Omental fat pad (tissue), 4 donors: ENCODE measurements at places on chromosomes 13 and 19.

- DNase-seq, result peak; percentile 58
These were observed at the start of gene ZNF71 for GRCh38 chr19:56594783-56595547. TSS of gene ZNF71 (plus strand) at chr19:56595302. CDS start at chr19:56601559, 6,257 bp downstream.

DNA sequence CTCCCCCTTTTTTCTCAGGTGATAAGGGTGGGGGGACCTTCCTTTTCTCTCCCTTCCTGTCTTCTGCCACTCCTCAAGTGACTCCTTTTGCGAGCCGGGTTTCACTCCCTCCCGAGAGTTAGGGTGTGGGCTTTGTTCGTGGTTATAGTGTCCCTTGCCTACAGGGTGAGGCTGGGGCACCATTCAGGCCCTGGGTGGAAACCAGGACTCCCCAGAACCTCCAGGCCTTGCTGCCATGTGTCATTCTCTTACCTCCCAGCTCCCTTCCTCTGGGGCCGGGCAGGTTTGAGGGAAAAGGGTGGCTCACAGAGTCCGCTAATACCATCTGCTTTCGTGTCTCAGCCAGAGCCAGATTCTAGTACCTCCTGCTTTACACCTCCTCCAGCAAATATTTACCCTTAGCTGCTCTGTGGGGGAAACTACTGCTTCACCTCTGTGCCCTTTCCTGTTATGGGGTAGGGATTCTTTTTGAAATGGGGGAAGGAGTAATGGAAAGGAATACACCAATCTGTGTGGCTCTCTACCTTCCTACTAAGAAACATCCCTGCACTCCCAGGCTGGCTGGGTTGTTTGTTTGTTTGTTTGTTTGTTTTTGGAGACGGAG is 2.8 kb downstream of the ACTN4 start:
- no peak for DNase-seq

DNA sequence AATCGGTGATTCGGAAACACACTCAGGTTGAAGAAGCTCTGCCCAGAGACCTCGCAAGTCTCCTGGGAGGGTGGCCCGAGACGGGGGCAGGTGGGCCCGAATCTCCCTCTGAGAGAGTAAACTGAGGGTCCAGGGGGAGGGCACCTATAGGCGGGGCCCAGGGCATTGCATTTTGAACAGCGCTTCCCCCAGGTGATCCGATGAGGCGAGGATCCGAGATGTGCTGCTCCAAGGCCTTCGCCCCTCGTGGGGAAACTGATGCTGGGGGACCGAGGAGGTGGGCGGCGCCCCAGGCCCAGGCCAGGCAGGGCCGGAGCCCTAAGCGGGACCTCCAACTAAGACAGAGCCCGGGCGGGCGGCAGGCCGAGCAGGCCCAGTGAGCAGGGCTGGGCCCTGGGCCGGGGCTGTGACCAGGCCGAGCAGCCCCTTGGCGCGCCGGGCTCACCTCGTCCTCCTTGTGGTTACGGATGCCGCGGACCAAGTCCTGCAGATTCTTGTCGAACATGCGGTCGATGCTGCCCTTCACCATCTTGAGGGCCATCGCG is 500 bp downstream of the AP3D1 start:
- DNase-seq, result no peak

GRCh38 chr13:28819046-28819730 is 951 bp upstream of the MTUS2 start:
- DNase-seq, result no peak

DNA sequence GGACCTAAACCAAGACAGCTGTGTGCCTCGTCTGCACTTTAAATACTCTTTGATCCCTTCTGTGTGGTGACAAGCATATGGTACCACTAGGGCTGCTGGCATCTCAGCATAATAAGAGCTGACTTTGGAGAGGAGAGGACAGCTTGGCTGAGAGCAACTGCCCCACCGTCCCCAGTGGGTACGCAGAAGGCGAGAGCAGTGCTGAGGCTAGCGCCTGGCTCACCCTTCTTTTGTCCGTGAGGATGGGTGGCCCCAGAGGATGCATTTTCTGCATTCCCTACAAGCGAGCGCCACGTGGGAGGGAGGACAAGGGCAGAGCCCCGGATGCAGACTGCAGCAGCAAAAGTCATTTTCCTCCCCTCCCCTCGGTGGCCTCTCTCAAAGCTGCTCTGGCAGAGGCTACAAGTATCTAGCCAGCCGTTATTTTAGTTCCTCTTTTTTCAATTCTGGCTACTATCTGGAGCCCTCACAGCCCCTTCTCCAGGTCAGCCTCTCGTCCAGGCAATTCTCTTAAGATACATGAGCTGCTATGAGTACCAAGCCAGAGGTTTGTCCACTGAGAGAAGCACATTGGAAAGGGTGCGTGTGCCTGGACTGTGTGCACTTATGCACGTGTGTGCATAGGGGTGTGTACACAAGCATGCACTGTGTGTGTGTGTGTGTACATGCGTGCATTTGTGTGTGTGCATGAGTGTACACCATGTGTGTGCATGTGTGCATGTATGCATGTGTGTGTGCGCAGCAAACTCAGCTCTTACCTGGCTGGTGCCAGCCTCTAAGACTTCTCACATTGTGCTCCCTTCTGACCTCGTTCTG is 51.3 kb downstream of the RAB20 start:
- no peak for DNase-seq

DNA sequence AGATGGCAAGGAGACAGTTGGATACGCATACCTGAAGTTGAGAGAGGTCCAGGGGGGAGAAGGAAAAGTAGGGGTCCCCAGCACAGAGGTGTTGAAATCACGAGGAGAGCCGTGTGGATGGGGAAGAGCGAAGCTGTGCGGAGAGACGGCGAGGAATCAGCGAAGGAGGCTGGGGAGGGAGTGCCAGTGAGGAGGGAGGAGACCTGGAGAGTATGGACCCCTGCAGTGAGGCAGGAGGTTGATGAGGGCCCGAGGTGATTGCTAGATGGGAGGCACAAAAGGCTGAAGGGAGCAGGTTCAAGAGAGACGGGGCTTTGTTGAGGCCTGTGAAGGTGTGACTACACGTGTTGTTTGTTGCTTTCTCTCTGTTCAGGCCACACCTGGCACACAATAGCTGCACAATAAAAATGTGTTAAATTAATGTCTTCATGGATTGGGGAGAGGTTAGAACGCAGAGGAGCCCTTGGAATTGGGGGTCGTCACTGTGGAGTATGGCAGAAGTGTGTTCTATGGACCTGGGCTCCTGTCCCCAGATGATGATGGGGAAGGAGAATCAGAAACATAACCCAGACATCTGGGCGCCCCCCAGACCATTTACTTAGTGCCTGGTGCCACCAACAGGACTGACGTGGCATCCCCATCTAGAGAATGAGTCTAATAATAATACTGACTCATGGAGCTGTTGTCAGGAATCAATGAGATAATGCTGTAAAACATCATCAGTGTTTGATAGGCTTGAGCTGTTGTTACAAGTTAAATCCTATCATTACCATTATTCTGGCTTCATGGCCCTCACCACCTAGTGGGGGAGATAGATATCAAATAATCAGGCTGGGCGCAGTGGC is 137.5 kb downstream of the SIPA1L3 start:
- DNase-seq, result no peak

- peak; percentile 47 for DNase-seq
These were observed 1.7 kb upstream of the ELAVL3 start for GRCh38 chr19:11482384-11483050.

GRCh38 chr13:105311094-105311493 is 1224.4 kb downstream of the EFNB2 start:
- no peak for DNase-seq

DNA sequence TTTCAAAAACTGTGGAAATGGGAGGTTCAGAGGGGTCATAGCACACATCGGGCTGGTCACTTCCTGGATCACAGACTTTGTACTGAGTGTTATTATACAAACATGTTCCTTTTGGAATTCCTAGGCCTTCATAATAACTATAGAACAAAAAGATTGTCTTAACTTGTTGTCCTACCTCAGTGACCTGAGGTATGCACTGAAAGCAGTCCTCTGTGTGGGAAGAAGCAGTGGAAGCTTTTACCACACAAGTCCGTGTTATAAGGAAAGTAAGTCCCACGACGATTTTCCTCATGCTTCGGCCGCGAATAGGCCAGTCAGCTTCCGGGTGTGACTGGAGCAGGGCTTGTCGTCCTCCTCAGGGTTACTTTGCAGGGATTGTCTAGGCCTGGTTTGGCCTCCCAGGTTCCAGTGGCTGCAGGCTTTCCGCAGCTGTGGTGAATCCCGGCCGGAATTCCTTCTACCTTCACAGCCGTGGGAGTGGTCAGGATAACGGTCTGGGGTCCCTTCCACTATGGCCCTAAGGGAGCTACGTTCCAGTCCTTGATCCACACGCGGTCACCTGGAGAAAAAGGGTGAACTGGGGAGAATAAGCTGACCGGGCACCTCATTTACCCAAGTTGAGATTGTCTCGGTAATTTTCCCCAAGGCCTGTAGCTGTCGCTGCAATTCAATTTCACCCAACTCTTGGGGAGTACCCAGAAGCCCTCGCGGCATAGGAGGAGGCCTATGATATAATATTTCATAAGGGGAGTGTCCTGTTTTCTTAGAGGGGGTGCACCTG is 16.0 kb downstream of the NAPSA start:
- DNase-seq, result no peak

GRCh38 chr19:16366433-16367260 is 42.0 kb downstream of the KLF2 start:
- DNase-seq, result no peak

- no peak for DNase-seq
These were observed 41.5 kb upstream of the ADGRE5 start for GRCh38 chr19:14339741-14340140.

- DNase-seq, result no peak
These were observed 168.7 kb downstream of the KDM4B start for GRCh38 chr19:5137571-5138124.

DNA sequence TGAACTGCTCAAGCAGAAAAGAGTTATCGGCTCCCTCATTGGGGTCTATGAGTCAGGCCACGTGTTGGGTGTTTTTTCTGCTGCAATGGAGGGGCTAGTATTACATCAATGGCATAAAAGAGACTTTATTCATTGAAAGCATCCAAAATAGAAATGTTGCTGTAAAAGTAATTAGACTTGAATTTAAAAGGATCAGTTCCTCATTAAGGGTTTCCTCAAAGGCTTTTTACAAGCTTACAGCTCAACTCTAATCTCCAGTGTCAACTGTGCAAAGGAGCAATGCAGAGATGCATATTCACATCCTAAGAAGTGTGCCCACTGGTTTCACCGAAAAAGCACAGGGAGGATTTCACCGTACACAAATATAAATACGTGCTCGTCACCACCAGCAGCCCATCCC is 300.3 kb downstream of the FOXO1 start:
- no peak for DNase-seq

DNA sequence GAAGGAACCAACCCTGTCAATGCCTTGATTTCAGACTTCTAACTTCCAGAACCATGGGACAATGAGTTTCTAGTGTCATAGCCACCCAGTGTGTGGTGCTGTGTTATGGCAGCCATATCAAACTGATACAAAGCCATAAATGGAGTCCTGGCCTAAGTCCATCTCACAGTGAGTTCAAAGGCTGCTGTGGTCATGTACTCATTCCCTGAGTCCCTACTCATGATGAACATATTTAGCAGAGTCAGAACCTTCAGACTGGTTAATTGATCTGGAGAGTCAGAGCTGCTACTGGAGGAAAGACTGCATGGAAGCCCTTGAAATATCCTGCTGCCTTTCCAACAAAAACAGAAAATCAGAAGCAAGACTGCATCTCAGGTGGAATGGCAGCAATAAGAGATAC is 39.2 kb upstream of the CSNK1A1L start:
- no peak for DNase-seq

- no peak for DNase-seq
These were observed 2044.9 kb upstream of the PCDH20 start for GRCh38 chr13:63460462-63461090.

DNA sequence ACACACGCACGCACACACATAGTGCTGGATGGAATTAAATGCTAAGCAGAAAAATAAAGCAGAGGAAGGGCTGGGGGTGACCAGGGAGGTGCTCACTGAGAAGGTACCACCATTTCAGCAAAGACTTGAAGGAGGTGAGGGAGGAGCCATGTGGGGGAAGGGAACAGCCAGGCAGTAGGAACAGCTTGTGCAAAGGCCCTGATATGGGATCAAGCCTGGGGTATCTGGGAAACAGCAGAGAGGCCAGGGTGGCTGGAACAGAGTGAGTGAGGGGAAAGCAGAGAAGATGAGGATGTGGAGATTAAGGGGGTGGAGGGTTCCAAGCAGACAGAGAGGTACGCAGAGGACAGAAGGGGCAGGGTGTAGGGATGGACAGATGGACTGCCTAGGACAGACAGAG is 25.2 kb downstream of the NOTCH3 start:
- DNase-seq, result no peak

GRCh38 chr13:25570185-25570584 is 198.4 kb downstream of the ATP8A2 start:
- DNase-seq, result no peak

- no peak for DNase-seq
These were observed 1.0 kb downstream of the AXL start for GRCh38 chr19:41219924-41220567.

DNA sequence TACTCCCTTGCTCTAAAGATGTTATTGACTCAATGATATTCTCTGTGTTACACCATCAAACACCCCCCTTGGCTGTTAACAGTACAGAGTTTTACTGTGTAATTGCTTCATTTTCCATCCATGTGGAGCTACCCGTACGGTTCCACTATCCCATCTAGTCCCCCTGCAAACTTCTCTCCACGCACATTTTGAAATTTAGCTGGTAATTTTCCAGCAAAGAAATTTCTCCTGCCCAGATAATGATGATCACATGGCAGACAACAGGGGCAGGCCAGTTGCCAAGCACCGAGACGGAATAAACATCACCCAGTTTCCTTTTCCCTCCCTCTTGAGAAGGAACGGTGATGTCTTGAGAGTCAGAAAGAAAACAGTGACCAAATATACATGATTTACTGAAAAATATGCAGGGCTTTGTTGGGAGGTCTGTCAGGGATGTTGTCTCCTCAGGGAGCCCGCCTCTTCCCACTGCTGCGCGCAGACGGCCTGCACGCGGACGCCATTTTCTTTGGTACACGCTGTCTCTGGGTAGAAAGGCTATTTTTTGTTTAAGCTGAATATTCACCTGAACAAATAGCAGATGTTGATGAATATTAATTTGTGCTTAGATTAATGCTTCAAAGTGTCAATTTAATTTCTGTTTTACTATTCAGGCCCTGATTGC is 109.9 kb downstream of the OLFM4 start:
- no peak for DNase-seq

DNA sequence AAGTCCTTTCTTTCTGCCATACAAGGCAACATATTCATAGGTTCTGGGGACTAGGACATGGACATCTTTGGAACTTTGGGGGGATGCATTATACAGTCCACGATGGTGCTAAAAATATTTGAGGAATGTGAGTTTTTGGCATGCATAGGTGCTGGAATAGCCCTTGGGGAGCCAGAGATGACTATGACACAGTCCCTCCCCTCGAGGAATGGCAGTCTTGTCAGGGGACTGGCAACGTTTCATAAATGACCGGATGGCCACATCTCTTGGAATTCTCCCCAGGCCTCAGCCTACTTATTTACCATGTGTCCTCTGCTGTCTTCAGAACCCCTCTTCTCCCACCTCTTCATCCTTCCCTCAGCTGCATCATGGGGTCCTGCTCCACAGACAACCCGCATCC is 13.6 kb downstream of the MEIOSIN start:
- no peak for DNase-seq

DNA sequence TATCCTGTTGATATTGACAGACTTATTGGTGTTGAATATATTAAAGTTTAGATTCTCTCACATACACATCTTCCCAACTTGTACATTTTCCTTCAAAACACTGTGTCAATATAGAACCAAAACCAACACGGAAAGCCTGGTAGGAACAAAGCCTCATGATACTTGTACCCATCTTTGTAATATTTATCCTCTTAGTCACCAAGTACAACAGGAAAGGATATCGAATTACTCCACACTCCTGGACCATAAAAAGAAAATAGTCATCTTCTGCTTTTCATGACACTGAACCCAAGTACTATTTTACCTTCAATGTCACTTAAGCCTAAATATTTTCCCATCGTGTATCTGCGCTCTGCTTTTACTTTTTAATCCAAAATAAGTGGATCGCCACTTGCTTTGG is 702.9 kb upstream of the PCDH9 start:
- DNase-seq, result no peak
